ENCODE measurements at places on chromosomes 12 and 14. TPM values are rescaled to one million over a fixed set of nuclear protein-coding genes. Genes with fewer than 3 reads are reported as not detected.

The C14orf93 gene
- 8.0 TPM for polyA plus RNA-seq

The NKX2-1 gene
- polyA plus RNA-seq = not detected

The TBC1D30 gene
- polyA plus RNA-seq = not detected

The IFNG gene
- not detected for polyA plus RNA-seq

The GNB3 gene
- polyA plus RNA-seq = not detected

The GPR65 gene
- polyA plus RNA-seq = 12.1 TPM

The TSPAN19 gene
- polyA plus RNA-seq = not detected

The SCNN1A gene
- polyA plus RNA-seq = not detected

The GPR68 gene
- polyA plus RNA-seq = 1.6 TPM

The OTOGL gene
- not detected for polyA plus RNA-seq

The DYRK2 gene
- polyA plus RNA-seq = 58.4 TPM

The CLEC14A gene
- not detected for polyA plus RNA-seq

The C12orf75 gene
- 38.5 TPM for polyA plus RNA-seq

The TROAP gene
- not detected for polyA plus RNA-seq

The CRIP2 gene
- polyA plus RNA-seq = 70.8 TPM

The LGR5 gene
- not detected for polyA plus RNA-seq

The RTN1 gene
- 0.24 TPM for polyA plus RNA-seq

The KSR2 gene
- not detected for polyA plus RNA-seq

The TAS2R9 gene
- polyA plus RNA-seq = not detected

The RFX4 gene
- not detected for polyA plus RNA-seq

The IKZF4 gene
- 0.35 TPM for polyA plus RNA-seq

The PLCZ1 gene
- not detected for polyA plus RNA-seq

The MYH7 gene
- polyA plus RNA-seq = not detected

The YAF2 gene
- 20.1 TPM for polyA plus RNA-seq

The KRT79 gene
- polyA plus RNA-seq = not detected

The AKAP5 gene
- polyA plus RNA-seq = 0.66 TPM

The DCN gene
- polyA plus RNA-seq = not detected

The KLRG1 gene
- 16.8 TPM for polyA plus RNA-seq

The CD163 gene
- 0.24 TPM for polyA plus RNA-seq

The INTS13 gene
- 14.6 TPM for polyA plus RNA-seq

The SLC39A5 gene
- polyA plus RNA-seq = not detected

The TMCC3 gene
- polyA plus RNA-seq = 15.2 TPM

The HCAR1 gene
- not detected for polyA plus RNA-seq

The CINP gene
- 39.5 TPM for polyA plus RNA-seq

The FAM90A1 gene
- not detected for polyA plus RNA-seq

The KRT80 gene
- not detected for polyA plus RNA-seq

The GPRC5A gene
- polyA plus RNA-seq = not detected

The ZNF84 gene
- 25.1 TPM for polyA plus RNA-seq

The FBRSL1 gene
- polyA plus RNA-seq = 6.8 TPM

The PRPF39 gene
- 18.1 TPM for polyA plus RNA-seq

The SYNDIG1L gene
- not detected for polyA plus RNA-seq

The C12orf54 gene
- polyA plus RNA-seq = not detected

The GALNT16 gene
- polyA plus RNA-seq = not detected

The DACT1 gene
- polyA plus RNA-seq = 0.25 TPM

The DLK1 gene
- not detected for polyA plus RNA-seq

The PLEKHD1 gene
- polyA plus RNA-seq = 0.11 TPM

The ANKRD33 gene
- polyA plus RNA-seq = not detected

The GPR162 gene
- polyA plus RNA-seq = not detected

The RERGL gene
- polyA plus RNA-seq = not detected

The ZBTB42 gene
- polyA plus RNA-seq = 1.0 TPM

The ADAMTS20 gene
- not detected for polyA plus RNA-seq

The KRT71 gene
- not detected for polyA plus RNA-seq

The SLC24A4 gene
- polyA plus RNA-seq = not detected

The CLEC1B gene
- polyA plus RNA-seq = not detected

Measured in IgD-negative memory B cell (primary cell).